ENCODE measurements at places on chromosomes 4 and X.

DNA sequence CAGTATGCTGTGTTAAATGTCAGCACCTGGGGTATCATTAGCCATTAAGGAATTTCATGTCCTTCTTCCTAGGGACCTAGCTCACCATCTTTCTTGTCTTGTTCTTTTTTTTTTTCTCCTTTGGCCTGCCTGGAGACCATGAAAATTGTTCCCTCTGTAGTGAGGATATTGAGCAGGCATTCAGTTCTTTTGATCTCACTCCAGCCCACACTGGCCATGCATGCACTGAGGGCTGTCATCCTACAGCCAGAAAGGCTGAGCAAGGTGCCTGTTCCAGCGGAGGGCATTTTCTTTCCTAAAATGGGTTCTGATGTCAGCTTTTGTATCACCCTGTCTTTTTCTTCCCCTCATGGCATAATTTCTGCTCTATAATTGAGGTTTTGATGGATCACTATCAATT, 275.9 kb upstream of the HAND2 start:
- DNase-seq, result no peak

- DNase-seq, result no peak
These were observed 520.7 kb upstream of the ARX start for GRCh38 chrX:25536307-25536970.

- no peak for DNase-seq
These were observed 625.5 kb upstream of the INTU start for GRCh38 chr4:127007305-127007704.

- no peak for DNase-seq
These were observed 4.4 kb downstream of the ADRA2C start for GRCh38 chr4:3770323-3771163.

GRCh38 chr4:116018831-116019230, 905.4 kb upstream of the NDST4 start:
- DNase-seq, result no peak

GRCh38 chr4:79682161-79682560, 274.1 kb upstream of the GK2 start:
- no peak for DNase-seq

DNA sequence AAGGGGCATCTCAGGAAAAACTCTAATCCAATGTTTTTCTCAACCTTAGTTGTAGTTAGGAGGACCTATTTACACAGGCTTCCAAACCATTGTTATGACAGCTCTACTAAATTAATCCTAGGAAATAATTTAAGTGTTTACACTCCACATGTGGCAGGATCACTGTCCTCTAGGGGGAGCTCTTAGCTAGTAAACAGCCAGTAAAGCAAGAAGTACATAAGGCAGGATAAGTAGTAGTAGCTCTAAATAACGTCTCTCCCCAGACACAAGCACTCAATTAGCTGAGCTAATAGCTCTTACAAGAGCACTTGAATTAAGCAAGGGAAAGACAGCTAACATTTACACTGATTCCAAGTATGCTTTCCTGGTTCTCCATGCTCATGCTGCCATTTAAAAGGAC, 37.3 kb downstream of the NUDT11 start:
- no peak for DNase-seq

DNA sequence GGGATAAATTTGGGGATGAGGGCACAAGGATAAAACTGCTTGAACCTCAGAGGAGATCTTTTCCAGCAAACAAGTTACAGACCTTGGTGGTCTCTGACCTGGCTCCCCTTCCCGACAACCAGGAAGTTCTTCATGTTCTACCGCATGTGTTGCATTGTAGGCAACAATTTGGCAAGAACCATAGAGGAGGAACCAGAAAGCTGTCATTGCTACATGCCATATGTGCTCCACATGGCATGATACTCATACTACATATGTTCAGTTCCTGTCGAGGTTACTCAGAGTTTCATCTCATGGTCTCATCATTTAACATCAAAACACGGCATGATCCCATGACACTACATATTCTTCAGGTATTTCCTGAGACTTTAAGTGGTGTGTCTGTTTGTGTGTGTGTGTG, 235.9 kb downstream of the OR13H1 start:
- DNase-seq, result no peak

- DNase-seq, result no peak
These were observed 2.1 kb upstream of the ETDC start for GRCh38 chrX:135307171-135307570.

DNA sequence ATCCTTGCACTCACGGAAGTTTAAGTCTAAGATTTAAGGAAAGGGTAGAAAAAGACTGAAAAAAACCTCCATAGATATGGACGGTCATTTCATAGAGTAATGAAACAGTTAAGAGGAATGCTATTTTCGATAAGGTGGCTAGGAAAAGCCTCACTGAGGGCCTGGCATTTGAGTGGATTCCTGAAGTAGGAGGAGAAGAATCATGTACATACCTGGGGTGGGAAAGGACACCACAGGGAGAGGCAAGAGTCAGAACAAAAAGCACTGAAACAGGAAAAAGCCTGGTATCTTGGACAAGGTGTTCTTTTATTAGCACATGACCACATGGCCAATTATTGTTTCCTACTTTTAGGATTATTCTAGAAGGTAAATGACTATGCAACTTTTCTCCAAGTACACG, 547.2 kb upstream of the DIPK2B start:
- DNase-seq, result no peak

GRCh38 chr4:146110871-146111485, 64.5 kb upstream of the LSM6 start:
- DNase-seq, result no peak

- DNase-seq, result peak; percentile 2
These were observed 1.1 kb downstream of the KLHL15 start for GRCh38 chrX:24025741-24026403.

GRCh38 chr4:186693159-186693815, 30.4 kb downstream of the FAT1 start:
- no peak for DNase-seq
